GM20000 (cell line): ENCODE measurements at places on chromosomes 3 and 15.

- DNase-seq: no peak
Measured at GRCh38 chr3:73500321-73500720, 124.4 kb downstream of the PDZRN3 start.

GRCh38 chr3:162492446-162493081, 996.0 kb downstream of the OTOL1 start:
- no peak for DNase-seq

GRCh38 chr15:59892985-59893384, 111.1 kb upstream of the FOXB1 start:
- DNase-seq: no peak

GRCh38 chr3:89306540-89306939, 199.1 kb downstream of the EPHA3 start:
- DNase-seq: no peak

GRCh38 chr15:68188647-68189046, 16.5 kb downstream of the CALML4 start:
- DNase-seq: peak; percentile 13

- no peak for DNase-seq
Measured at GRCh38 chr3:126152458-126152857, 27.9 kb downstream of the ALDH1L1 start.

DNA sequence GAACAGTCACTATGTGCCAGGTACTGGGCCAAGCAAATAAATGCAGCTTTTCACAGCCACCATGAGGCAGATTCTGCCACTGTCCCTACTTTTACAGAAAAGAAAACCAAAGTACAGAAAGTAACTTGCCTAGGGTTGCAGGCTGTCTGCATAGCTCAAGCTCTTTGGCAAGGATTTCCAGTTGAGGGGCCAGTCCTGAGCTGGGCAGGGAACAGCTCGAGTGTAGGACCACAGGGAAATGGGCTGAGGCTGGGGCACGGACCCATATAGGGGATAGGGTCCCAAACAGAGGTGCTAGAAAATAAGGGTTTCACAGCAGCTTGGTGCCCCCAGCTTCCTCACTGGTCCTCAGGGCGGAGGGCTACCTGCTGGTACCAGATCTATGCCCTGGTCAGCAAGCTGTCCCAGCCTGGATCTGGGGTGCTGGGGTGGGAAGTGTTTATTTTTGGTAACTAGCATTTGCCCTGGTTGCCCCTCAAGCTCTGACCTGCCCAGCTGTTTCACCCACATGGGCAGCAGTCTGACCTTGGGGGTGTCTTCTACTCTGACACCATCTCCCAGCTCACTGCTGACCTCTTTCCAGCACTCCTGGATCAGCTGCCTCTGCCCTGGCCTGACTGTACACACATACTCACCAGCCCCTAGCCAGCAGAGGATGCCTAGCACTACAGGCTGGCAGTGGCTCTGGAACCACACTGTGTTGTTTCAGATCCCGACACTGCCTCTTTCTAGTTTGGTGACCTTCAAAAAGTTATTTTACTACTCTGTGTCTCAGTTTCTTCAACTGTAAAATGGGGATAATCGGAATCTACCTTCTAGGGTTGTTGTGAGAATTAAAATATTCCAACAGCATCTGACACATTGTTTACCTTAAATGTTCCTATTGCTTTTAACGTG, 16.2 kb downstream of the MRAS start:
- no peak for DNase-seq

- no peak for DNase-seq
Measured at GRCh38 chr3:12230406-12230805, 58.5 kb upstream of the PPARG start.

DNA sequence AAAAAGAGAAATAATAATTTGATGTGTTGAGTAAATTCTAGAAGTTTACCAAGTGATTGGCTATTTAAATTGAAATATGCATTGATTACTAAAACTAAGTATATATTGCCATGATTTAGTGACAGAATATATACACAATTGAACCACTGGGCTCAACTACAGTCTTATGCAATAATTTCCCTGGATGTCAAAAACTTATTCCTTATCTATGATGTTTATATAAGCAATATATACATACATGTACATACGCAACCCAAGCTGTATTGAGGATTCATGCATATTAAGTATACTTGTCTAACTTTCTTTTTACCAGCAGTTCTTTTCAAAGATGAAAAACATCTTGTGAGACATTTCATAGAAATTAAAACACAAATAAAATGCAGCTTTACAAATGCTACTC, 165.8 kb downstream of the ZIC4 start:
- no peak for DNase-seq

DNA sequence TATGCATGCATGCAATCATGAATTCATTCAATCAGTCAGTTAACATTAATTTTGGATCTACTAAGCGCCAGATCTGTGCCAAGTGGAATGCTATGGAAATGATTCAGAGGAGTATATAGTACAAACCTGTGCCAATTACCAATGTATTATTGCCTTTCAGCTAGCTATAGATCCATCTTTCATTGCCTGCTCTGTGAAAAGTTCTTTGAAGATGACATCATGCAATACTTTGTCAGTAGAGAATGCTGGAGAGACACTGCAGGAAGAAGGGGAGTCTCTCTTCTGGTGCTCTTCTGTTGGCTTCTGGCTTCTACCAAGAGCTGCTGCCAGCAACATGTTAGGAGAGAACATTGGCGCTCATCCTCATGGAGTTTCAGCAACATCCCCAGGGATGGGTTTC, 81.0 kb upstream of the LMCD1 start:
- DNase-seq: no peak

- DNase-seq: no peak
Measured at GRCh38 chr3:44680921-44681455, 31.5 kb upstream of the ZNF502 start.

GRCh38 chr3:97835761-97836160, 13.9 kb downstream of the CRYBG3 start:
- DNase-seq: no peak

DNA sequence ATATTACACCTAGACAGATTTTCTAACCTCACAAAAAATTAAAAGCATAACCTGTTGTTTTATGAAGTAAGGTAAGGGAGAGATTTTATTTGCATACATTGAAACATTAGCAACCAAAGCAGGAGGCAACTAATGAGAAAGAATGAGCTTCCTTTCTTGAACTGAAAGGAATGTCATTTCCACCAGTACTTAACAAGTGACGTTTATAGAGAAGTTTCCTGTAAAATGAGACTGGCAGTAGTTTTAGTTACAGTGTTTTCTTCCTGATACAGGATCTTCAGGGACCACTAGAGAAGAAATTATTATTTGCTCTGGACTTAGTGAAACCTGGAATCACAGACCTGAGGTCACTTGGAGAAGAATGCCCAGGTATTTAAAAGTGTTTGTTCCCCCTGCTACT, 27.4 kb upstream of the FRMD5 start:
- DNase-seq: no peak

GRCh38 chr3:195860456-195860855, 47.9 kb downstream of the TNK2 start:
- DNase-seq: no peak

- no peak for DNase-seq
Measured at GRCh38 chr3:44419116-44419922, 58.2 kb downstream of the ZNF445 start.

DNA sequence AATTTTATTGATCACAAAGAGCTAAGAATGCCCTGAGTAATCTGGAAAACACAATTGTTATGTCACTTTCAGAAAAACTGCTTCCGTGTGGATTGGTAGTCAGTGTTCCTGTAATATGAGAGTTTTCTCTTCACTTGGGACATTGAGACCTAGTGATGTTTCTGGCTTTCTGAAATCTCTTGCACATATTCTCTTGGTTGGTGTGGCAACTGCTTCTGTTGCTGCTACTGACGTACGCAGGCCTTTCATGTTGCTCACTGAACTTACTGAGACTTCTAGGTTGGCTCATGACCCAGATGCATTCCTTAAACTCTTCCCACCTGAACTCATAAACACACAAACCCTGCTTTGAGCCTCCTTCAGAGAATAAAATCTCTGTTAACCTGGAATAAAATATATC, 175.0 kb upstream of the PFN2 start:
- no peak for DNase-seq

GRCh38 chr3:103499132-103499900, 1064.5 kb downstream of the ZPLD1 start:
- no peak for DNase-seq

- peak; percentile 59 for DNase-seq
Measured at GRCh38 chr15:40695469-40695890, 506 bp downstream of the RAD51 start.

DNA sequence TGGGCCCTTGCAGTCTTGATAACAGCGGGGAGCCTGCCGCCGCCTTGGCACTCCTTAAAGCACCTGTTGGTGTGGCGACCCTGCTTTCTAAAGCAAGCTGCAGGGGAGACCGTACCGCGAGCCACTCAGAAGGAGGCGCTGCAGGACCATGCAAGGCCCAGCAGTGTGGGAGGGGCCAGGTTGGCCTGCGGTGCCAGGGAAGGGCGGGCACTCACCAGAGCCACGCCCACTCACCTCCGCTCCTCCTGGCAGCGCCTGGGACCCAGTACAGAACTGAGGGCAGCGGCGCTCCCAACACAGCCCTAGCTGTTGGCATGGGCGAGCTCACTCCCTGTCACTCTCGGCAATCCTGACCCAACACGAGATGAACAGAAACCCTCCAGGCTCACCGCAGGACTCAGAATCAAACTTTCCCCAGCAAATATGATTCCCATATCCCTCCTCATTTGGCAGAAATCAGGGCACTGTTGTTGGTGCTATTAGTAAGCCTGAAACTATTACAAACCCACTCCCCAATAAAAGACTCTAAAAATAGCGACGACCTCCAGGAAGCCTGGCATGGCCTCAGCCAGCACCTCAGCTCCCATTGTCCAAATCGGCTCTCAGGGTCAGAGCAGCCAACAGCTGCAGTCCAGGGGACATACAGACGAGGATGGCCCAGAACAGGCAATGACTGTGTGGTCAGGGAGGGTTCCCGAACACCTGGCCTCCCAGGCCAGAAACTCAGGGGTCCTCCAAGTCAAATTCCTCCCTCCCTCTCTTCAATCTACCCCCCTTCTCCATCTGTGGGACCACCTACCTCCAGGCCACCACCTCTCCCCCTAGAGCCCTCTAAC, 77.2 kb downstream of the TBC1D2B start:
- DNase-seq: peak; percentile 61

GRCh38 chr3:157201648-157202278, 41.8 kb upstream of the CCNL1 start:
- peak; percentile 54 for DNase-seq

DNA sequence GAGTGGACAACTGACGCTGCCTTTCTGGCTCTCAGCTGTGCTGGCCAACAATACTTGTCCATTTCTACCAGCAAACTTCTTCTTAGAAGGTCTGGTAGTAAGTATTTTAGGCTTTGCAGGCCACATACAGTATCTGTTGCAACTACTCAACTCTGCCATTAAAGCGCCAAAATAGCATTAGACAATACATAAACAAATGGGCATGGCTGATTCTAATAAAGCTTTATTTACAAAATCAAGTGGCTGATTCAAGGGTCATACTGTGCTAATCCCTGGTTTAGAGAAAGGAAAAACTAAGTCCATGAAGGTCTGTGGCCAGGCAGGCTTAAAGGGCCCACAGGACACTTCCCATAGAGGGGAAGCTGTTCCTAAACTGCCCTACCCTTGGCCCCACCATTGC, 26.3 kb upstream of the TPM1 start:
- DNase-seq: no peak

DNA sequence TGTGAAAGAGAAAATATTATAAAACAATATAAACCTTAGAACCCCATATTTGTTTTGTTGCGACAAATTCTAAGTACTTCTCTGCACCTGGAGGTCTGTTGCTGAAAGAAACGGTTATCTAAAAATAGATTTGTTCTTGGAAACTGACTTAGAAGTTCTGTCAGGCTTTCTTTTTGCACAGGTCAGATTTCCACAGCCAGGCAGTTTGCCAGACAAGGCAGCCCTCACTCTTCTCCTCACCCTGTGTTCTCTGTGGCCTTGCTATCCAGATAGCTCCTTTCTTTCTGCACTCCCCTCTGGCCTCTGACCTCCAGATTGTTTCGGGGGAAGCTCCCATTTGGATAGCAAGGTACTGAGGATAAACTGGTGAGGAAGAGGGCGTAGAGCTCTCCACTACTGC, 413.3 kb upstream of the ONECUT1 start:
- DNase-seq: no peak

DNA sequence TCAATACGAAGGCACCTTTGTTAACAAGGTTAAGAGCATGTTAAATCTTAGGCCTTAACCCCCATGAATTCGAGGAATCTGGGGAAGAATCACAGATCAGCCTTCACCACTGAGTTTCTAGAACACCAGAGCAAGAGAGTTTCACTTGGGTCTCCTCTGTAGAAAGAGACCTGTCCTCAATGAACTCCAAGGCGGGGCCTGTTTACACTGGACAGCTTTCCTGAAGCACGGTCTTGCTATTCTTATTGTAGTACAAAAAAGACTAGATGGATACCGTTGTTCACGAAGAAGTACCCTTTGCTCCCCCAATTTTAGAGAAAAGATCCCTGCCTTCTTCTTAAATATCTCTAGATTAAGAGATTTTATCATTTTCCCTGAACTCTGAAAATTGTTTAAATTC, 64.9 kb downstream of the USF3 start:
- DNase-seq: no peak

DNA sequence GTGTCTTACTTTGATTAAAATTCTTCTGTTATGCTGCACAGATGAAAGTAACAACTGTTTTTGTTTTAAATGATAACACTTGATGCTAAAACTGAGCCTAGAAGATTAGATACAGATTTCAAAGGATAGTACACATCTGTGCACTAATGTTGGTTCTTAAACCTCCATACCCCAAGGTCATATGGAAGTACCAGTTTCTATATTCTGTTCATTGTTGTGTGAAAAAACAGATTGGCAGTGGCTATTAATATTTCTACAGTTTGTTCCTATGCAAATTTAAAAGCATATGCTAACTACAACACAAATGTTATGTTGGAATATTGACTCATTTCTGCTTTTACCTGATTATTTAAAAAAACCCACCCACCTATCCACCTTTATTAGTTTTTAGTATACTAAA, 32.0 kb upstream of the GBE1 start:
- no peak for DNase-seq

DNA sequence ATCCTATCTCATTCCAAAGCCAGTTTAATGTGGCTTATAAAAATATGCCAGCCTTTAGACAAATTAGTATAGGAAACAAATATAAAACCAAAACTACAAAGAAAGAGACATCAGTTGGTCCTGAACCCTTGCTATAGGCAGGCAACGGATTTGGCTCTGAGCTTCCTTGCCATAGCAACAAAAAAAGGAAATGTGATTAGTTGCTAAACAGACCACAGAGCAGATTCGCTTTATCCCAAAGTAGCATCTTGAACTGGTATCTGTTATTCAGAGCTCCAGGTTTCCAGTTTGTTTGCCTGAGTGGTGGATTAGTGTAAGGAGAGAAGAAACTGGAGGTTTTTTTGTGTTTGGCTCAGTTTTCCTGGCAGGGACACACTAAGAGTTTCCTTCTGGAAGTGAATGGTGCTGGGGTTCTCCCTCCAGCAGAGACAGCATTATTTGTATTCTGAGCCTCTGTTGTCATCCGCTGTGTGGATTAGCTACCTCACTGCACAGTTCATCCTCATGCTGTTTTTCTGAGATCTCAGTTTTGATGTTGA, 44.1 kb downstream of the CHST2 start:
- no peak for DNase-seq

- no peak for DNase-seq
Measured at GRCh38 chr3:69088063-69088462, 3.3 kb downstream of the ARL6IP5 start.
